ENCODE measurements at places on chromosomes 6 and 20. TPM values are rescaled to one million over a fixed set of nuclear protein-coding genes. Genes with fewer than 3 reads are reported as not detected.

RTEL1 gene
- 4.7 TPM for total RNA-seq

IL17F gene
- not detected for total RNA-seq

TAF8 gene
- total RNA-seq: 17.3 TPM

MTO1 gene
- total RNA-seq: 27.2 TPM

EGFL8 gene
- total RNA-seq: 1.3 TPM

ENPP1 gene
- total RNA-seq: 0.43 TPM

UST gene
- 0.65 TPM for total RNA-seq

METTL24 gene
- not detected for total RNA-seq

WFDC10B gene
- total RNA-seq: not detected

PHF3 gene
- 53.1 TPM for total RNA-seq

SLC17A3 gene
- total RNA-seq: not detected

PRPH2 gene
- 0.87 TPM for total RNA-seq

HLA-DPA1 gene
- total RNA-seq: 4.6 TPM

DAAM2 gene
- total RNA-seq: 0.87 TPM

MUC22 gene
- total RNA-seq: not detected

TOX2 gene
- total RNA-seq: 0.43 TPM

CDYL gene
- 26.7 TPM for total RNA-seq

TRIM40 gene
- not detected for total RNA-seq

SLPI gene
- 0.69 TPM for total RNA-seq

OLIG3 gene
- not detected for total RNA-seq

ARFGEF3 gene
- 1.7 TPM for total RNA-seq

LSM2 gene
- 22.2 TPM for total RNA-seq

CABLES2 gene
- 0.43 TPM for total RNA-seq

ELOVL4 gene
- 0.60 TPM for total RNA-seq

MUCL3 gene
- not detected for total RNA-seq

All from dermis lymphatic vessel endothelial cell (primary cell).